NCI-H446 treated with DMSO at 0.1 percent for 48 hours (cell line): ENCODE measurements at places on chromosomes 2 and 18.

GRCh38 chr2:200944467-200945394, 18.7 kb downstream of the ORC2 start:
- DNase-seq, result no peak

DNA sequence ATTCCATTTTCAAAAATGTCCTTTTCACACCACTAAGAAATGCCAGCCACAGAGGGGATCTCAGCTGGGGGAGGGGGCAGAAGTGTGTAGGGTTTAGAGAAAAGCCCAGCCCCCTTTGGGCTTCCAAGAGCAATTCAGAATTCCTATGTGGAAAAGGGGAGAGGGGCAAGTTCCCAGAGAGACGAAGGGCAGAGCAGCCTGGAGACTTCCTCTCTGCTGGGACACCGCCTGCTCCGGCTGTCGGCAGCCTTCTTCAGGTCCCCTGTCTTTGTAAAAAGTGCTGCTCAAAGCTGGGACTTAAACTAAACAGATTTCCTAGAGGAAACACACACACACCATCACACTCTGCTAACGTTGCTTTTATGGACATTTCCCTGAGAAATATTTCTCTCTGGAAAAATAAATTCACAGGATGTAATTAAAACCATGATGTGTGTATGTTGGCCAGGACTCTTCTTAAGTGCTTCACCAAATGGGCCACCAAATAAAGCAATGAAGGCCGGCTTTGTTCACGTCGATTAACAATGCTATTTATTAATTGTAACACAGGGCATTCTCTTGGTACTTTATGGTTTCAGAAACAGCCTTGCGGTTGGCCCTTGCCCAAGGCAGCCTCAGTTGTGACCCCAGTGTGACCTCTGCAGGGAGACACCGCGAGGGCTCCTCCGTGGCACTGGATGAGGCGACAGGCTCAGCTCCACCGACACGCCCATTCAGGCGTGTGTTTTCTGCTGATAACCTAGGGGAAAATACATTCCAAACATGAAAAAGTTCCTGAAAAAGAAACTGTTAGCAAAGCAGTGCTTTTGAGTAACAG, 5.6 kb upstream of the ASB1 start:
- DNase-seq, result no peak

GRCh38 chr2:128284841-128285240, 33.8 kb downstream of the HS6ST1 start:
- DNase-seq, result no peak

- no peak for DNase-seq
These were observed 57.3 kb downstream of the VIT start for GRCh38 chr2:36753706-36754221.

GRCh38 chr18:13909141-13909940, 6.0 kb downstream of the MC2R start:
- DNase-seq, result no peak

- no peak for DNase-seq
These were observed 217.3 kb downstream of the FHOD3 start for GRCh38 chr18:36514778-36515177.

DNA sequence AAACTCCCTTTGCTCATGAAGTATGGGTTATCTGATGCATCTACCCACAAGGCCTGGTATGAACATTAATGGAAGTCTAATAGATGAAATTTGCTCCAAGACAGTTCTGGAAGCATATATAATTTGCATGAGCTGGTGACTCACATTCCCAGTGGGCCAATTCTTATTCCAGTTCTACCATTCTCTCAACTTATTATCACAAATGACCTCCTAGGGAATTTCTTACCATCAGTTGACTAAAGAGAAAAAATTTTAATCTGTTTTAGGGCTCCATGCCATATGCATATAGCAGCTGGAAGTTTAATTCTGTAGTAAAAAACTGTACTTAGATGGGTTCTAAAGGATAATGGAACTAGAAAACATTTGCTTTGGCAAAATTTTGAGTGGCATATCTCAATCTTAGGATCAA, 165.2 kb upstream of the COL3A1 start:
- no peak for DNase-seq

DNA sequence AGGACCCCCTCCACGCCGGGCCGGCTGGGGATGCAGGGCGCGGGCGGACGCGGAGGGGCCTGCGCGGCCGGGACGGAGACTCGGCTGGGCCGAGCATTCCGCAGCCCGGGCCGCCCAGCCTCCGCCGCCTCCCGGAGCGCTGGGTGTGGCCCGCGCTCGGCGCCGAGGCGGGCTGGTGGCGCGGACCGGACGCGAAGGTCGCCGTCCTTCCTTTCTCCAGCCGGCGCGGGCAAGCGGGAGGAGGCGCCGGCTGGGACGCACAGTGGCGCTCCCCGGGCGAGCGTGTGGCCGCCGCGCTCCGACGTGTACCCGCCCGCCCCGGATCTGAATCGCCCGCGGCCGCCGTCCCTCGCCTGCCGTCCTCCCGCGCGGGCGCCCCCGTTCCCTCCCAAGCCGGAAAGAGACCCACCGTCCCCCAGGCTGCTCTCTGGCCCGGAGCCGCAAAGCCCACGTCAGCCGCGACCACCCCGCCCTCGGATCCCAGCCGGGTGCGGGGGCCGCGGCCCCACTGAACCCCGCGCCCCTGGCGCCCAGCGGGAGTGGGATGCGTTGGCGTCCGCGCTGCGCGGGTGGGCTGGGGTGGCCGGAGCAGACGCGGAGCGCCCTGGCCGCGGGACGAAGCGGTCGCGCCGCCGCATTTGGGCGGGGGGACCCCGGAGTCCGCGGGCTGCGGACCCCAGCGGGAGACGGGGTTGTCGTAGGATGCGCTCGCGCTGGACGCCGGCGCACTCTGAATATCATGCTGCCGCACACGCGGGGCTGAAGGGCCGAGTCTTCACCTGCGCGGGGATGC, 634 bp downstream of the SPATS2L start:
- DNase-seq, result no peak

DNA sequence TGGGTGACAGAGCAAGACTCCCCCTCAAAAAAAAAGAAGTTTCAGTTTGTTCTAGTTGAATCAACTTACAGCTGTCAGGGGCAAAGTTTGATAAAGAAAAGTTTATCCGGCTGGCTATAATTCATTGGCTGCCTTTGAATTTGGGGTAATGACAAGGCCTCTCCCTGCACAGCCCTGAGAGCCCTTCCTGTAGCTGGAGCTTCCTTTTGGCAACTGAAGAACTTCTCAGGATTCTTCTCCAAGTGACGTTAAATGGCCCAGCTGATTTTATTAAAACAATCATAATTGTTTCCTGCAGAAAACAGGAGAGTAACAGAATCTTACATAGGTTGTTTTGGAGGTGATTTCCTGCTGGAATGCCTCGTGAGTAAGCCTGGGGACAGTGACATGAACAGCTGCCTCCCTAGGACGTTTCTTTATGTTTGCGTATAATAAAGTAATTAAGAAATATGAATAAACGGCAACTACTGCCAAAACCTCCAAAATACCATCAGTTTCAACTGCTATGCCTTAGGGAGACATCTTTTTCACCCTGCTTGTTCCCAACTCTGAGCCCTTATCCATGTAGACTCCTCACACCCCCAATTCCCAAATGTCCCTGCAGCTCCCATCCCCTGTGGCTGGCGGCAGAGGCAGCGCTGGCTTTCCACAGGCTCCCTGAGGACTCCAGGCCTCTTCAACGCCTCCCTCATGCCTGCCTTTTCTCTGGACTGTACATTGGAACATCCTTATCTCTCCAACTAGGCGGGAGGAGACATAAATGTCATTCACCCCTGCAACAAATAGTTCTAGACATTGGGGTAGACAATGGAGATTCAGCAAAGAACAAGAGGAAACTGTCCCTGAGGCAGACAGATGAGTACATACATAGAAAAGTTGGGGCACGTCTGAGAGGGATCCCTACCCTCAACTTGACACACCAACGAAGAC, 59.2 kb upstream of the FZD7 start:
- DNase-seq, result no peak

DNA sequence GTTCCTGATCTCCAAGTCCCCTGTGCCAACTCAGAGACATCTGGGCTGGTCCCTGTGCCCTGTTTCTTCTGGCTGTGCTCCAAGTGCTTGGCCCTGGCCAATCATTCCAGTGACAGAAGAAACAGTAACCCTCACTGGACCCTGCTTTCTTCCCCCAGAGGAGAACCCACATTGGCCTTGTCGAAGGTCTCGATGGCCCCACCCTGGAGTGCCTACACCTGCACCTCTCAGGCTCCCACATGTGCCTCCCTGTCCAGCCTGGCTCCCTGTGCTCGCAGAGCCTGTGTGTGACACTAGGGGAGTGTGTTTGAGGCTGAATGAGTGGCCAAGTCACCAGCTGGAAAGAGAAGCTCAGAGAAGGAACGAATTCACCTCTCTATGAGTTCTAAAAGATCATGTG, 5.9 kb upstream of the MAL start:
- DNase-seq, result no peak

GRCh38 chr2:143347901-143348414, 218.7 kb downstream of the ARHGAP15 start:
- DNase-seq, result peak; percentile 22

DNA sequence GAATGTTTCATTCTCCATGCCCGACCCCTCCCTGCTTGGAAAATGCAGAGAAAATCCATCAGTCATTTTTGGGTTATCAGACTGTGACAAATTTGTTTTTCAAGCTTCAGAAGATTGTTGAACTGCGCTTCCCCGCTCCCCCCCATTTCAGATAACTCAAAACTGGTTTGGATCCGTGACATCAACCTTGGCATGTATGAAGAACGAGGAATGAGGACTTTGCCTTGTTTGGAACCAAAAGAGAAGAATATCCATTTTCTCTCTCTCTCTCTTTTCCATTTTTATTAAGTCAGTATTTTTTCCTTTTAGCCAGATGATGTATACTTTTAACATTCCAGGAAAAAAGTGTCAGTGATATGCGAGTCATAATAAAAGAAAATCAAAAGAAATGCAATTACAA, 171.6 kb downstream of the BCL2 start:
- no peak for DNase-seq

DNA sequence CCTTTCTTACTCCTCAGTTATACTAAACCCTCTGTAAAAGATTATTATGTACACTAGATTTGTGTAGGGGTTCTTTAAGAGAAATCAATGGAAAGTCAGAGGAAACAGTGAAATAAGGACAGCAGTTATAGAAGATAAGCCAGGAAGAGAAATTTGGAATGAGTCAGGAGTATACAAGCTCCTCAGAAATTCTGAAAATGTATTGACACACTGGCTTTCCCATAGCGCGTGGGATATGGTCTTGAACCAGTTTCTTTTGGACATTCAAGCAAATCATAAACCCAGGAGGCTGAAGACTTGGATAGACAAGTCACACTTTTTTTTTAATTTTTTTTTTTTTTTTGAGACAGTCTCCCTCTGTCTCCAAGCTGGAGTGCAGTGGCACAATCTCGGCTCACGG, 316.1 kb upstream of the MMADHC start:
- DNase-seq, result no peak

GRCh38 chr18:39057423-39058064, 1491.9 kb upstream of the CELF4 start:
- DNase-seq, result peak; percentile 6

DNA sequence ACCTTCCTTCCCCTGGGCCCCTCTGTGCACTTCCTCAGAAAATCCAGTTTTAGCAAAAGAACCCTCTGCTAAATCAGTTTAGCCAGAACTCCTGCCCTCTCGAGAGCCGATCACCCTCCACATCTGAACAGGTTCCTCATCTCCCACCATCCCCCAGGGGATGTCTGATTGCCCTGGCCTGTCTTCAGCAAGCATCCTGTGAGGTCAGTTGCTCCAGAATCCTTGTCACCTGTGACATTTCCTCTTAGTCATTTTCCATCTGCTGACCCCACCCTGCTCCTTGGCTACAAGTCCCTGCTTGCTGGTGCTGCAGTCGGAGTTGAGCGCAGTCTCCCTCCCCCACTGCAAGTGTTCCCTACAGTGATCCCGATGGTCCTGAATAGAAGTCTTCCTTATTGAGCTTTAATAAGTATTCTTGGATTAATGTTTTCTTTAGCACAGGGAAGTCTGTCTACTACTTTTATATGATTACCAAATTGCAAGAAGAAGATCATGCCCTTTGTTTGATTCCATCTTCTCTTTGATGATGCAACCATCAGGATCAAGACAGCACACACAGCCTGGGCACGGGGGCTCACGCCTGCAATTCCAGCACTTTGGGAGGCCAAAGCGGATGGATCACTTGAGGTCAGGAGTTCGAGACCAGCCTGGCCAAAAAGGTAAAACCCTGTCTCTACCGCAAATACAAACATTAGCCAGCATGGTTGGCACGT, 30.9 kb upstream of the UBE2F start:
- DNase-seq, result no peak

GRCh38 chr18:69981948-69982347, 34.3 kb upstream of the CD226 start:
- no peak for DNase-seq

DNA sequence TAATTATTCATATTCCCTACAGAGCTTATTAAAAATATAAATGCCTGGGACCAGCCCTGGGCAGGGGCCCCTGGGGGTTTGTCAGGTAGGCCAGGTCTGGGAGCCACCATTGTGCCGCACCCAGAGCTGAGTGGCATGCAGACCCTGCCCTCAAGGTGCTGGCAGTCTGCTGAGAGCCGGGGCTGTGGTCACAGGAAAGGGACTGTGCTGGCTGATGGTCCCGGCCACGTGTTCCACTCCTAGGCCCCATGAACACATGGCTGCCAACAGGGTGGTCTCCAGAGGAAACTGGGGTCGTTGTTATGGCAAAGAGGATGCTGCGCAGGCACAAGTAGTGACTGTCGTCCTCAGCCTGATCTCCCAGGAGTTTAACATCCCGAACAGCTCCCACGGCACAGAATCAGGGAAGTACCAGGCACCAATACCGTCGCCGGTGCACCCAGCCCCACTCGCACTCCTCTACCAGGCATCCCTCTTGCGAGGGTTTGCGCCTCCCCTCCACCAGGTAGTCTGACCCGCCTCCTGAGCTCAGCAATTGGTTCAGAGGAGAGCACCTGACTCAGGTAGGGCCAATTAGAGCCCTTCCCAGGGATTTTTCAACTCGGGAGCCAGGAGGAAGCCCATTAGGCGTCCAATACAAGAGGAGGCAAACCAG, 39.2 kb upstream of the BIN1 start:
- DNase-seq, result no peak

DNA sequence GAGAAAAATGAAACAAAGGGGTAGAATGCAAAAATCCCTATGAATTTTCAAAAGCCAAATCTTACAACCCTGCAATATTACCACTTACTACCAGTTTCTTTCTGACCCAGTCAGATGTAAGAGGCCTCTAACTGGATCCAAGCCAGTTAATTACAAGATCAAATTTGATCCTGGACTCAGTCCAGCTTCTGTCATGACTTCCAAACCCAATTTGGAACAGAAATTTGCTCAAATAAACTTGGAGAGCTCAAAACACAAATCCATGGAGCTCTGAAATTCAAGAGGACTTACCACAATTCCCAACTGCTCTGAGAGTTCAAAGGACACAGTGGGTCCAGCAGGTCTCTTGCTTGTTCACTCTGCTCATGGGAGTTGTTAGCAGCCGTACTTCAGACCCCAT, 1271.7 kb upstream of the SLC39A10 start:
- DNase-seq, result peak; percentile 85
